Dorsolateral prefrontal cortex (tissue), 122 donors: ENCODE measurements at places on chromosomes 2 and 18.

DNA sequence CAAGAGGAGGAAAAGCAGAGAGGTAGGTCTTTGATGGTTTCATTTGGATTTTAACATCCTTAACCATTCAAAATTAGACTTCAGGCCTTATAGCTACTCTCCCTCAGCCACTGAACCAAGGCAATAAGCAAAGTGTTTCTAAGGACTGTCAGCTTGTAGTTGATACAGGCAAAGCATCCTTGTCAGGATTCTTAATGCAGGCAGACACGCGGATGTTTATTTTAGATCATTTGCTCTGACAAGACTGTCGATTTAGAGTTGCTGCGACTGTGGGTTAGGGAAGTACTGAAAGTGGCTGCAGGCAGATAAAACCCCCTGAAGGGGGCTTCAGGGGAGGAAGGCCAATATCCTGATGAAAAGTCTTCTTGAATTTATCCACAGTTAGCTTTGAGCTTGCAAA is 46.6 kb downstream of the CDH20 start:
- DNase-seq: no peak

DNA sequence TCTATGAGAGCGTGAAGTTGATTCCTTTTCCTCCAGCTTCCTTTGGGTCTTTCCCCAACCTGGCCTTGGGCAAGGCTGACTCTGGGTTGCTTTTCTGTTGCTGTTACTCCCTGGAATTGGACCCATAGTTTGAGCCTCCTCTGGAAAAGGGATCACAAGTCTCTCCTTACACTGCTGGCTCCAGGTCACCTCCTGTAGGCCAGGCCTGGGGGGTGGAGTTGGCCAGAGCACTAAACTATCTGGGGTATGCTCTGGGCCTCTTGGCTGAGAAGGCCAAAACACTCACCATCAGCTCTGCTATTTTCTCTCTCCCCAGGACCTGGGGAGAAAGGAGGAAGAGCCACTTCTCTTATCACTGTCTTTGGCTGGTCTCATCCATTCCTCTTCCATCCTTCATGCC is 56.5 kb upstream of the NCOA1 start:
- no peak for DNase-seq

DNA sequence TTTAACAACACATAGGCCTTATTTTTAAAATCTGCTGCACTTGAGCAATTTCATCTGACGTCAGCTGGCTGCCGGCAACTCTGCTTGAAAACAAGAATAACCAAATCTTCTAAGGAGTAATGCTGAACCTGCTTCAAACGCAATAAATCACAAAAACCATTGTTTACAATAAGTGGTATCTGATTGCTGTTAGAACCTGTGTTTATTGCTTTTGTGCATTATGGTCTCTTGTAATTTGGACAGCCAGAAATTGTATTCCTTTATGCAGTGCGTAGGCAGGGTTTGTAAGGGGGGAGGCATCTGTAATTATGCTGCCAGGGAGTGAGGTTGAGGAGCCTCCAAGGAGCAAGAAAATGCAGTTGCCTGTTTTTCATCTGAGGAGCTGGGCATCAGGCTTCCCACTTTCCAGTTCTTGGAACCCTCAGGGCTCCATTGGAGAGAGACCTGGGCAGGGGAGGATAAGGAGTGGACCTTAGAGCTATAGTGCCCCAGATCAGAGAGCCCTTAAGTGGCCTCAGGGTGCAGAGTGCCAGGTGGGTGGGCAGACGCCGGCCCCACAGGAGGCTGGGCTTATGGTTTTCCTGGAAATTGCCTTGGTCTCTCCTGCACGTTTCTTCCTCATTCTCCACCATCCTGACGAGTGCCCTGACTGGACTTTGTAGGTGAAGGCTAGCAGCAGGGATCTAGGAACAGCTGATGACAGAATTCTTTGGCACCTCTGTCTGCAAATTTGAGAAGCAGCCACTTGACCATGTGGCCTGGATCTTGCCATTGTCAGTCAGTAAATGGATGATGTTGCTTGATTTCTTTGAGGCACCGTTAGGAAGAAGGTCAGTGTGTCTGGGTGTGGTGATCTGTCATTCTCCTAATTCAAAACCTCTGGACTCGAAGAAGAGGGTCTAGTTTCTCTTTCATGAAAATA is 129.2 kb downstream of the KLHL29 start:
- DNase-seq: no peak

- no peak for DNase-seq
Measured at GRCh38 chr2:235194351-235194750, 242.5 kb downstream of the SH3BP4 start.

DNA sequence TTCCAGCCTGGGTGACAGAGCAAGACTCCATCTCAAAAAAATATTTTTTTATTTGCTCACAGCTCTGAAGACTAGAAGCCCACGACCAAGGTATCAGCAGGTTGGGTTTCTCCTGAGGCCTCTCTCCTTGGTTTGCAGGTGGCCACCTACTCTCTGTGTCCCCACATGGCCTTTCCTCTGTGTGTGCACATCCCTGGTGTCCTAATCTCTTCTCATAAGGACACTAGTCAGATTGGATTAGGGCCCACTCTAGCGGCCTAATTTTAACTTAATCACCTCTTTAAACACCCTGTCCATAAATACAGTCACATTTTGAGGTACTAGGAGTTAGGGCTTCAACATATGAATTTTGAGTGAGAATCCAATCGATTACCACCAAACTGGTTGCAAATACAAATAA is 2.0 kb upstream of the RAB3GAP1 start:
- no peak for DNase-seq

DNA sequence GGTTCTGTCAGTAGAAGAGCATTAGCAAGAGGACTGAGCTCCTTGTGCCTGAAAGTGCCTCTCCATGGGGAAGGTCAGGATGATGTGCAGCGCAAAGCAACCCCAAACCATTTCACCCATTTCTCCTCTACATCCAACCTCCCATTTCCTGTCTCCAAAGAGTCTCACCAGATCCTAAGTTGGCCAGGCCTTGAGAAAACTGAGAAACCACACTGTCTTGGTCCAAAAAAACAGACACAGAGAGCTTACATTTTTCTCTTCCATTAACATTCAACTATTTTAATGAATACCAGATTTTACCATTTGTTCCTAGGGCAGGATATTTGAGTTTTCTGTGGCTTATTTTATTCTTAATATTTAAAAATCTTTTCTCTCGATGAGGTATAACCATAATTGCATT is 195.0 kb downstream of the EPHA4 start:
- no peak for DNase-seq

- DNase-seq: no peak
Measured at GRCh38 chr2:148642891-148643416, 1.6 kb upstream of the EPC2 start.
